GM03348 (cell line): ENCODE measurements at places on chromosomes 12 and 14.

DNA sequence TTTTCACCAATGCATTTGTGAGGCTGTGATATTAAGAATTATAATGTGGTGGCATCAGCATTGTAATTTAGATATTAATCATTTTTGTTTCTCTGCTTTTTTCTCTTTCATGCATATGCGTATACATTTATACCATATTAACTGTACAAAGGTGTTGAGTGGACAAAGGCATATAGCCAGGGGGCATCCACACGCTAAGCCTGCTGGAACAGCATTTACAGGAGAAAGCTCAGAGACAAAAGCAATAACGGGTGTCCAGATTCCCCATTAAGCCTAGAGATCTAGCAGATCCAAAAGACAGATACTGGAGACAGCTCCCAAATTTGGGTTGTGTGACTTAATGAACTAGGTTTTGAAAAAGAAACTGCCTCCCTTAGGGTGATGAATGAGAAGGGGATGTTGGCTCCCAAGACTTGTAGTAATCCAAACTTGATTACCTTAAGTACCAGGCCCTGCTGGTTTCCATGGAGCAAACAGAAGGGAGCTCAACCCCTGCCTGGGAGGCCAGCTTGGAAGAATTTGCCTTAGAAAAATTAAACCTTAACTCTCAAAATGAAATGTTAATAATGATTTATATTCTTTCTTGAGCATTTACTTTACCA is 181.9 kb downstream of the SLC6A15 start:
- DNase-seq: no peak

GRCh38 chr12:1054117-1054870 is 63.3 kb downstream of the ERC1 start:
- DNase-seq: no peak

GRCh38 chr12:67357376-67358125 is 88.4 kb downstream of the CAND1 start:
- DNase-seq: no peak

- DNase-seq: peak; percentile 82
Observed at GRCh38 chr12:25692115-25693035, 139.3 kb upstream of the LMNTD1 start.

- no peak for DNase-seq
Observed at GRCh38 chr12:111643427-111643826, 42.3 kb downstream of the BRAP start.

DNA sequence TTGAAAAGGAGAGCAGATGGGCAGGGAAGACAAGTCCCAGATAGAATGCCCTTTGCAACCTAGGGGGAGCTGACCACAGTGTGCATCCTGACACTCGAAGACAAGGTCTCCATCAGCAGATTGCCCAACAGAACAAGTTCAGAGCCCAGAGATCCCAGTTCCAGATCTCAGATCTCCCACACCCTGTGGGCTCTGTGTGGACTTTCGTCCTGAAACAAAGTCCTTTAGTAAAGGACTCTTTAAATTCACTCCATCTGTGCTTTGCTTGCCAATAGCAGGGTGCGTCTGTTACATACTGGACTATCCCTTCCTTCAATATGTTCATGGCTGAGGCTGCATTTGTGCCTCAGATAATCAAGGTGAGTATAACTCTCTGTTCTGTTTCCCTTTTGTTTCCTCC is 8.7 kb upstream of the C1RL start:
- DNase-seq: no peak

DNA sequence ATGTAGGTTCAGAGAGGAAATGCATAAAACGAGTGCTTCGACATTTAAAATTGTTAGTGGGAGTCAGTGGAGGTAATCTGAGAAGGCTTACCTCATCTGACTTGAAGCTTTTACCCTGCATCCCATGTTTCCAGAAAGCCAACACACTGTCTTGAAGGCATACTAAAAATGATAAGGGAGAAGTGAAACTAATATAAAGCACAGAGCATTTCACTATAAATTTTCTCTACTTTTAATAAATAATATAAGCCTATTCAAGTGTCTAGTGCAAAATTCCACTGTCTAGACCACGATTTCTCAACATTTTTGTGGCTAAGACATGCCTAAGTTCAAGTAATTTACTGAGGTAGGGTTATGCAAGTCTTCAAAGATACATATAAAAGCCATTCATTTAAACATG is 29.1 kb upstream of the CDKL1 start:
- DNase-seq: peak; percentile 67

GRCh38 chr14:30162066-30162465 is 234.4 kb upstream of the PRKD1 start:
- no peak for DNase-seq

GRCh38 chr14:106790189-106791036 is 1264.0 kb downstream of the TMEM121 start:
- DNase-seq: no peak

GRCh38 chr12:127485528-127485927 is 781.4 kb upstream of the TMEM132C start:
- DNase-seq: peak; percentile 13

DNA sequence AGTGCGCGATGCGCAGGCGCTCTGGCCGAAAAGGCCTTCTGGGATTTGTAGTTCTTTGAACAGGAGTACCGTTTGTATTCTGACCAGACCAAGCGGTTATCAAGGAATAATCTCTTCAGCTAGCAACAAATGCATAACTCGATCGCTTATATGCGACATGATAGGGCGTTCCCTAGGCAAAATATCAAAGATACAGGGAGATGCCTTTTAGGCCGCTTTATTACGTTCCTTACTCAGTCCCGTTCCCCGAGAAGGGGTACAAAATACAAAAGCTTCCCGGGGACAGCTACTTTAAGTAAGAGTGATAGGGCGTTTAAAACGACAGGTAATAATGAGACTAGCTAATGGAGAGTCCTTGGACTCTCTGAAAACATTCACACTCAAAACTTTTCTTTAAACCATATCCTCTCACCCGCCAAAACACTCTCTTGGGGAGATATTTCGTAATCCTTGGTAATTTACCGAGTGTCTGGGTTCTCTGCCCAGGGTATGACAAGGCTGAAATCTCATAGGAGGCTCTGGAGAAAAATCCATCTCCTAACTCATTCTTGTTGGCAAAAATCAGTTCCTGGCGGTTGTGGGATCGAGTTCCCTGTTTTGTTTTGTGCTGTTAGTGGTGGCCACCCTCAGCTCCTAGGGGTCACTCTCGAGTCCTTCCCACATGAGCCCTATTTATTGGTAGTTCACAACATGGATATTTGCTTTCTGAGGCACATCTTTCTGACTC is 412 bp upstream of the SNW1 start:
- DNase-seq: peak; percentile 65

- peak; percentile 43 for DNase-seq
Observed at GRCh38 chr12:6605421-6606330, 1.5 kb downstream of the CHD4 start.

- DNase-seq: no peak
Observed at GRCh38 chr12:117501076-117501869, 139.8 kb upstream of the NOS1 start.

DNA sequence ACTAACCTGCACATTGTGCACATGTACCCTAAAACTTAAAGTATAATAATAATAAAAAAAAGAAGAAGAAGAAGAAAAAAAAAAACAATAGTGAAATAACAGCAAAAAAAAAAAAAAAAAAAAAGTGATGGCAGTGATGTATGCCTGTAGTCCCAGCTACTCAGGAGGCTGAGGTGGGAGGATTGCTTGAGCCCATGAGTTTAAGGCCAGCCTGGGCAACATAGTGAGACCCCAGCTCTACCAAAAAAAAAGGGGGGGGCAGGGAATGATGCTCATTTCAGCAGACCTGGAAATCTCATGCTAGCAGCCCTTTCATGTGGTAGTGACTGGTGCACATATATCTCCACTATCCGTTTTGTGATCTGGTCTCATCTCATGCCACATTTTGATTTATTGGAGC is 20.8 kb downstream of the TRAFD1 start:
- no peak for DNase-seq

DNA sequence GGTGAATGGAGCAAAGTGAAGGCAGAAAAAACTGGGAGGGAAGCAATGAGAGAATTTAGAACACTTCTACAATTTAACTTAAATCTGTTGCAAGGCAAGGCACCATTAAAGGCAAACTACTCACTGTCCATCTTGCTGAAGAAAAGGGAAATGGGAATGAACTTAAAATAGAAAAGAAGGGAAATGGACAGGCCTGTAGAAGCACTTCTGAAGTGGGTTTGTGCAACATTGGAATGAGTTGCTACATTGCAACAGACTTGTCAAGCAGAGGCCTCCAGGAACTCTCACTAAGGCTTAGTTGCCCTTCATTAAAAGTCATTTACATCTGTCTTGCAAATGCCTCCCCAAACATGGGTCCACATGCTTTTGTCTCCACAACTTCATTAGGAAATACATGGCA is 13.7 kb upstream of the OR10AD1 start:
- no peak for DNase-seq

DNA sequence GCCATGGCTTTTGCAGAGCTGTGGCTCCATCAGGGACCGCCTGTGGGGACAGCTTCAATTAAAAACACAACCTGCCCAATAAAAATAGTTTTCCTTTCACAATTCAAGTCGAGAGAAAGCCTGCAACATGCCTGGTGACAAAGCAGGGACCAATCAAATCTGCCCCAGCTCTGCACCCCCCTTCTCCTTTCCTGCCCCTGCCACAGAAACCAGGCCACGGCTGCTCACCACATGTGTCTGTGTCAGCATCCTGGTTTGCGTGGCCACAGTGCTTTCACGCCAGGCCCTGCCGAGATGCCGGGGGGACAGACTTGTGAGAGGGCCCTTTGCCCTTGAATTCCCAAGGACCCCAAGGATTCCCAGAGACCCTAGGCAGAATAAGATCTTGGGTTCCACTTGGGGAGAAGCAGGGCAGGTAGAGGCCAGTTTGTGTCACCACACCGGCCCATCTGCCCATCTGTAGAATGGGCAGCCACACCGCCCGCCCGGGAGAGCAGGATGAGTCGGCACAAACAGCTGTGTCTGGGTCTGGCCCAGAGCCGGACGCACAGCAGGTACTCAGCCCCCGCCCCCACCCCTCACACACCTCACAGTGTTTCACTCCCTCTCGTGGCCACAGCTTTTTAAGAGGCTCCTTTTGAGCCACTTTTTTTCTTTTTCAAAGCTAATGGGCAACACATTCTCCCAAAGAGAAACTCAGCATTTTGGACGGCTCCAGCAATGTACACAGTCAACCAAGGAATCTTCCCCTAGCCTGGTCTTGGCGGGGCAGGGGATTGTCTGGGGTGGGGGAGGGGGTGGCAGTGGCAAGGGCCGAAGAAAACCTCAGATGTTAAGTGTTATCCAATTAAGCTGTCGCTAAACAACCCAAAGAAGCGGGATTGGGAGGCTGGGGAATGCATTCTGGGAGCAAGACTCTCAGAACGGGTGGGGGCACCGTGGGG is 41.5 kb downstream of the BCL11B start:
- no peak for DNase-seq

DNA sequence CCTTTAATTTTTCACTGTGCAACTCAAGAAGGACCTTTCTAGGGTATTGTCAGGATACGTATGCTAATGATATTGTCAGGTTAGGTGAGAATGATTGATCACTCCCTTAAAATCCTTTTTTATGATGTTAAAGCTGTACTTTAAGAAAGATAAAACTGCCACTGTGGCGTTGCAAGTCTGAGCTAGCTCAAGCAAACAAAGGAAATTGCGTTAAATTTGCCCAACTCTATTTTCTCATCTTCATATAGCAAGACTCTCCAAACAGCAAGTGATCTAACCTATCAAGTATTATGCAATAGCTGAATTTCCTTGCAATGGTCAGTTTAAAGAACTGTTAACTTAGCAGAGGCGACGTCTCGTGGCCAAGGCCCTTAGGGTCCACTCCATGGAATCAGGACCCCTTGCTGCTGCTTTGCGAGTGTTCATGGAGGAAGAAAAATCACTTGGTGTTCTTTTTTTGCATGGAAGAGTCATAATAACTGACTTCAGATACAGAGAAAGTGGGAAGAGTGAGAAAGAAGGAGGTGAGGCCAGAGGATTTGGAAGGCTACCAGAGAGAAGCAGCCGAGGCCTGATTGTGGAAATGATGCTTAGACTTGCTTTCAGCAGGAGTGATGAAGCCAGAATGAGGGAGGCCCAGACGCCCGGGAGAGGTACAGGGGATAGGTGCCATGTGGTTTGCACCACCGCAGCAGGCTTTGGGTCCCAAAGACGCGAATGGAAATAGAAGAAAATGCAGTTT is 2.5 kb downstream of the TRAF3 start:
- no peak for DNase-seq

DNA sequence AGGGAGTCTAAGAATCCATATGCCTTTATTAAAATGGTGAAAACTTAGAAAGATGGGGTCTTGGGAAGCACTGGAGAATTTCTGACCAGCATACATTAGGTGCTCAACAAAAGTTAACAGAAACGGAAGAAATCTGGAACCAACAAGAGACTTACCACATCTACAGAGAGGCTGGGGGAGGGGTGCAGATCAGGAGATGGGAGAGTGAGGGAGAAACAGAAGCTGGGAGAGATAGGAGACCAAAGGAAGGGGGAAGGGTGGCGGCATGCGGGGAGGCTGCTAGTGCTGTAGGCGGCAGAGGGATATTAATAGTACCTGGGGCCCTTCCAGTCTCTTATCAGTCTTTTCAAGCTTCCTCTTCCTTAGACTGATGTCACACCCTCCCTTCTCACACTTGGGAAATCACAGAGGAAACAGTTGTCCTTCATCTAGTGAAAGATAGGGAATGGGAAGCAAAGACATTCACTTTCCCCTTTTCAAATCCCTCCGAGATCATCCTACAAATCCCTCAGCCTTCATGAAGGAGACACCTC is 18.1 kb downstream of the ZBTB39 start:
- DNase-seq: no peak

- no peak for DNase-seq
Observed at GRCh38 chr12:72349491-72349890, 77.3 kb downstream of the TRHDE start.
